ENCODE measurements at places on chromosomes 3 and 15. TPM values are rescaled to one million over a fixed set of nuclear protein-coding genes. Genes with fewer than 3 reads are reported as not detected.

Gene TIMMDC1
- 95.4 TPM for total RNA-seq

Gene CFAP20DC
- 10.4 TPM for total RNA-seq

Gene REC114
- not detected for total RNA-seq

Gene GOLGA6A
- 0.89 TPM for total RNA-seq

Gene PLSCR5
- not detected for total RNA-seq

Gene KCNMB2
- total RNA-seq: not detected

DNA sequence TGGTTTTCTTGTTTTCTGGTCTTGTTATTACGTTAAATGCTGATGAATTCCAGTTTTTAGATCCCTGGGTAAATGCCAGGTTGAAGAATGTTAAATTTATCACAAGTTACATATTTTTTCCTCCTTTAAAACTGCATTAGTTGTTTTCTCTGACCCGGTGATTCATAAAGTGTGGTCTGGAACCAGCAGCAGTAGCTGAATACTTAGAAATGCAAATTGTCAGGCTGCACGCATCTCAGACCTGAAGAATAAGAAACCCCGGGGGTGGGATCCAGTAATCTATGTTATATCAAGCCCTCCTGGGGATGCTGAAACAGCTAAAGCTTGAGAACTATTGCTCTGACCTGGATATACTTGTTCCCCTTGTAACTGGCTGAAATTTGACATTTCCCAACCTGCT lies 69.1 kb downstream of the PEX5L start:
- no peak for DNase-seq

GRCh38 chr3:22366781-22367180 lies 615.8 kb upstream of the ZNF385D start:
- DNase-seq: no peak
